Left renal pelvis (tissue), 4 donors: ENCODE measurements at places on chromosomes 2 and 18. TPM values are rescaled to one million over a fixed set of nuclear protein-coding genes. Genes with fewer than 3 reads are reported as not detected.

DNA sequence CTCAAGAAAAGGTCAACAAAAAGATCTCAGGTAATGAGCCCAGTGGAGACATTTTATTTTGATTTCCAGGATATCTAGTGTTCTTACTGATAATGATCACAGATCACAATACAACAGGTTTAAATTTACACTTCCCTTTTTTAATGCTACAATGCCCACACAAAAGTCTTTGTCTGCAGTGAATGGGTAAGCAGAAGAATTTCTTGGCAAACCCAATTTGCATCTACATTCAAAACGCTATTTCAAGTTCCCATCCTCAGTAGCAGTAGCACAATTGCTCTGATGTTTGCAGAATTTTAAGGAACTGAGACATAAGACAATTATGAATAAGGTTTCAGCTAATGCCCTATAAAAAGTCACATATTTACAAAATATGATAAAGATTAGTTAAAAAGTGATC is 929.4 kb upstream of the PIK3C3 start:
- DNase-seq: no peak

DNA sequence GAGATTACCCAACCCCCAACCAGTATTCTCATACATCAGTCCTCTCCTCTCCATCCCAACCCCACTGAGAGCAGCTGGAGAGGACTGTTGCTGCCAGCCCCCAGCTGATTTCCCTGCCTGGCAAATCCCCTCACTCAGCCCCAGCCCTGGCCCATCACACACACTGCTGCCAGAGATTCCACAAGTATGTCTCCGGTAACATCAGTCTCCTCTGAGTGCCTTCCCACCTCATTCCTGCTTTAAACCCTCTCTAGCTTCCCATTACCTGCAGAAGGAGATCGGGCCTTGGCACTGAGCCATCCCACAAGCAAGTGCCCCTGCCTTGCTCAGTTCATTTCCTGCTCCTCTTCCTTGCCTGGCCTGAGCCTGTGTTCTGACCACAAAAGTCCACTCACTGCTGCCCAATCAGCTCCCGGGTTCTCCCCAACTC is 50.6 kb upstream of the ZFP36L2 start:
- DNase-seq: no peak

- DNase-seq: no peak
Observed at GRCh38 chr18:26335156-26335555, 108.9 kb downstream of the TAF4B start.

CYRIA gene
- 3.4 TPM for polyA plus RNA-seq

DNA sequence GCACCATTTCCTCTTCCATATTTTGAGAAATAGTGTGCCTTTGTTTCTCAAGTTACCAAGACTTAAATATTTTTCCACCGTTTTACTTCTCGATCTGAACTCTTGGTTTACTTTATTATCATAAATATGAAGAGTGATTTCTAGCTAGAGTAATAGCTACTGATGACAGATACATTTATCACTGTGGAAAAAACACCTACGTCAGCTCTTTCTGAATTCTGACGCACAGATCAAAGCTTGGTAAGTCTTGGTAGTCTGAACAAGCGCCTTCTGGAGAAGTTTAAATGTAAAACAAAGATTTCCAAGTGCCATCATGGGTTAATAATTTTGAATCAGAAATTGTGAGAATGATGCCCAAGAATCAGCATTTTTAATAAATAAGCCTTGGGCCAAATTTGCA is 367.7 kb downstream of the DPP10 start:
- no peak for DNase-seq

DNA sequence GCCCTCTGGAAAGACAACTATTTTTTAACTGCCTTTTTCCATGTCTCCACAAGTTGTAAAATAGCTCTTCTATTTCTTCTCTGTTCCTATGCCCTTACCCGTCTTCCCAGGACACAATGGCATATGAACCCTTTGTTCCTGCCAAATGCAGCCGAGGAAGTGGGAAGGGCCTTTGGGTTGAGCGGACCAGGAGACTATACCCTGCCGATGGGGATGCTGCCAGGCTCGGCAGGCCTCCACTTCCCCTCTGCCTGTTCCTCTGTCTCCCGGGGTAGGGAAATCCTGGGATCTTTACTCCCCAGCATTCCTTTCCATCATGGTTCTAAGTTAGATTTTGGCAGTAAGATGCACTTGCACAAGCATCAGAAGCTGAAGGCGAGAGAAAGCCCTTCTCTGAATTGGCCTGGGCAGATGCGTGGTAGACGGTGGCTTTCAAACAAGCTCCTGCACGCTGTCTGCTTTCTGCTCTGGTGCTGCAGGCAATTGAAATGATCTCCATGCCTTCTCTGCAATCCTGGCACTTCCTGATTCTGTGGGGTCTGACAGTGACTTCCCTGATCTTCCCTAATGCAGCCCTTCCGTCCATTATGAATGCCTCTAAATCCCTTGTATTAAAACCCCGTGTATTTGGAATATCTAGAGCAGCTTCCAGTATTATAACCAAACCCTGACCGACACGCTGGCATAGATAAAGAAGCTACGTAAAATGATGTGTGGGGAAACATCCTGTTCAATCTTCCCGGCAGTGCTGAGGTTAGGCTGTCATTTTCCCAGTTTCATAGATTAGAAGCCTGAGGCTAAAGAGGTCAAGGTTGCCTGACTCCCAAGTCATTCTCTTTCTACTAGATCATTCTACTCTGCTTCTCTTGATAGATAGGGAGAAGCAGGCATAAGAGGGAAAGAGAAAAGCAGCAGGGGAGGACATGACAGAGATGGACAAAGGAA is 69.8 kb downstream of the MCFD2 start:
- no peak for DNase-seq

ALMS1 gene
- polyA plus RNA-seq: 39.9 TPM

- no peak for DNase-seq
Observed at GRCh38 chr2:40513201-40513600, 61.3 kb upstream of the SLC8A1 start.

CDKL4 gene
- 1.2 TPM for polyA plus RNA-seq

DNA sequence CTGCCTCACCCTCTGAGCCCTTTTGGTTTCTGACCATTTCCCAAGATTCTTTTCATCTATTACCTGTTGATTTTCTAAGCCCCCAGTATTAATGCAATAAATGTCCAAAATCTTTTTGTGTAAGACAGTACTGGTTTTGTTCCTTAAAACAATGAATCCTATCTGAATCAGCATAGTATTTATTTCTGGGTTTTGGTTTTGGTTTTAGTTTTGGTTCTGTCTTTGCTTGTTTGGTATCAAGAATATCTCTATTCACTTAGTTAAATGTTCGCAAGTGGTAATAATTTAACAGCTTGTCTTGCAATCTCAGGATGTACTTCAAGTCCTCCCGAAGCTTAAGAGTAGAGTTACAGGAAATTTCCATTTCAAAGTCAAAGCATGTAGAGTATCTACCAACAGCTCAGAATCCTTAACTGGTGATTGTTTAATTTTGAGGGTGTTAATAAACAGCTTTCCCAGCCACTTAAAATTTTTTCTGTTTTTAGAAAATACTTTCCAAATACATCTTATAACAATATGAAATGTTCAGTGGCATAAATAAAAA is 67.7 kb upstream of the NEDD4L start:
- DNase-seq: no peak

GRCh38 chr18:26993568-26993967 is 128.1 kb upstream of the AQP4 start:
- DNase-seq: no peak

BOK gene
- 20.0 TPM for polyA plus RNA-seq

GRCh38 chr2:158932131-158932645 is 36.3 kb upstream of the TANC1 start:
- no peak for DNase-seq

- peak; percentile 68 for DNase-seq
Observed at GRCh38 chr2:217943446-217944321, 59.1 kb downstream of the TNS1 start.

NYAP2 gene
- polyA plus RNA-seq: not detected

GRCh38 chr18:22048932-22049615 is 120.3 kb upstream of the GATA6 start:
- DNase-seq: no peak

DNA sequence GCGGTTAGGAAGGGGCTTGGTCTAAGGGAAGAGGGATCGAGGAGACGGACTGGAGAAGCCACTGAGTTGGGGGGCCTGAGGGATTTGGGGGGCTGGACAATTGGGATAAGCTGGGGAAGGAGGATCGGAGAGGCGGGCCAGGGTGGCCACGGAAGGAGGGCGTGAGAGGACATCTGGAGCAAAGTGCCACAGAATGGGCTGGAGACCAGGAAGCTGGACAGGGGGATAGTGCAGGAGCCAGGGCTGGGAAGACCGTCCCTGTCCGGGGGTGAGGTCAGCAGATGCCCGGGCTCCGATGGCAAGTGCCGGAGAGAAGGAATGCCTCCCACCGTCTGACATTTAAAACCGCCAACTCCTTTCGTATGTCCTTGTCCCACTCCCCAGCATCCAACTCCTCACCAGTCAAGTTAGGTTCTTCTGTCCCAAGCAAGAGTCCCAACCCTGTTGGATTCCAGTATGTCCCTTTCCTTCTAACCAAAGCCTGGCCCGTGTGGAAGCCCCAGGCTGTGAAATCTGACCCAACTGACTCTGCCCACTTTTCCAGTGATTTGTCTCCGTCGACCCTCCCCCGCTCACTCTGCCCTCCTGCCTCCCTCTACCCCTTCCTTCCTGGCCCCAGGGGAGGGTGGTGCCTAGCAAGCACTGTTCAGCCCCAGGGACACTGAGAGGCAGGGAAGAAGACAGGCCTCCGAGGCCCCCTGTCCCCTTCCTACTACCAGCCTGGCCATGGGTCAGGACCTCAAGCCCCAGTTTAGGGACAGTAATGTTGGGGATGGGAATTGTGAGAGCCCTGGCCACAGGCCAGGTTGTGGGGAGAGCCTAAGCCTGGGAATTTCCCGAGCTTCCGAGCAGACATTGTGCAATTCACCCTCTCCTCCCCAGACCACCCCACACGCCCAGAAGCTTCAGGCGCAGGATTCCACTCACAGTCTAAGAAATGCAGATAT is 31.5 kb upstream of the TMBIM1 start:
- peak; percentile 57 for DNase-seq

KLHL14 gene
- polyA plus RNA-seq: 7.6 TPM

DNA sequence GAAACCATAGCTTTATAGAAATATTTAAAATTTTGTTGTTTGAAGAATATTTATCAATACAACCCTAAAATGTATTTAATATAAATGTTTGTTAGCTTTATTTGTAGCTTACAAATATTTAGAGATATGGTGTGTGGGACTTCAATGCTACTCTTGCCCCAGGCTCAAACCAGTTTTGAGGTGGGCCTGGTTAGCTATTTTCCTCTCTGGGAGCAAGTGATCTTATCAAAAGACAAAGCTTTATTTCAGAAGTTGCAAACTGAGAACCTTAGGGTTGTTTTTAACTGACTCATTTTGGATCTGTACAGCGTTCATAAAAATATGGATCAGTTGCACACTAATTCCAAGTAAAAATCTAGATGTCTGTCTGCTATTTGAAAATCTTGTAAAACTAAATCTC is 563.6 kb upstream of the CDH2 start:
- DNase-seq: no peak

DNA sequence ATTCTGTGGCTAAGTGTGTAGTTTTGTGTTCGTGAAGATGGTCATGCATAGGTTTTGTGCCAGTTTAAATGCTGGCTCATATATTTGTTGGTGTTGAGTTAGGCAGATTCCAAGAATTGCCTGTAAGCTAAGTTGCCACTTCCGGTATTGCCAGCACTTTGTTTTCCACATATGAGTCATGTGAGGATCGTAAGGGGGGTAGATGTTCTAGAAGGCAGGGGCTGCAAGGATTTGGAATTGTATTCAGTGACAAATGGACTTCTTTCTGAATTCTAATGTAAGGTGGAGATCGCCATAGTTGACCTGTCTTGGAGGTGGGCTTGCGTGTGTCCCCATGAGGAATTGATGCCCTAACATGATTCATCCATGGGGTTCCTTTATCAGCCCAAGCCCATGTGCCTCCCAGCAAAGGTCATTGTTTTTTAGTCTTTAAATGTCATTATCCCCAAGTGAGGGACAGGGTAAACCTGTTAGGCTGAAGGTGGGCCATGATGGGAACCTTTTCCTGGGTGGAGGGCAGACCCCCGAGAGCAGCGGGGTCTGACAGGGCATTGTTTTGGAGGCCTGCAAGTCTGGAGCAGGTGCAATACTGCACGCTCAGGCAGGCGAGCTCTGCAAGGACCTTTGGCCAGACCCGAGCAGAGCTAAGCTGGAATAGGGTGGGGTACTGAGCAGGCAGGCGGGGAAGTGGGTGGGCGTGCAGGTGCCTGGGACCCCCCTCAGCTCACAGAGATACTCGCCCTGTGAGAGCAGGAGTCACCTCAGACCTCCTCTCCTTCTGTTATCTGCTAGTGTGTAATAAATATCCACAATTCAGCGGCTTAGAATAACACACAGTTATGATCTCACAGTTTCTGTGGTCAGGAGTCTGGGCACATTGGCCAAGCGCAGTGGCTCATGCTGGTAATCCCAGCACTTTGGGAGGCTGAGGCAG is 77.4 kb downstream of the LRRFIP1 start:
- DNase-seq: no peak

GRCh38 chr18:28584731-28585130 is 407.8 kb upstream of the CDH2 start:
- DNase-seq: peak; percentile 14

DNA sequence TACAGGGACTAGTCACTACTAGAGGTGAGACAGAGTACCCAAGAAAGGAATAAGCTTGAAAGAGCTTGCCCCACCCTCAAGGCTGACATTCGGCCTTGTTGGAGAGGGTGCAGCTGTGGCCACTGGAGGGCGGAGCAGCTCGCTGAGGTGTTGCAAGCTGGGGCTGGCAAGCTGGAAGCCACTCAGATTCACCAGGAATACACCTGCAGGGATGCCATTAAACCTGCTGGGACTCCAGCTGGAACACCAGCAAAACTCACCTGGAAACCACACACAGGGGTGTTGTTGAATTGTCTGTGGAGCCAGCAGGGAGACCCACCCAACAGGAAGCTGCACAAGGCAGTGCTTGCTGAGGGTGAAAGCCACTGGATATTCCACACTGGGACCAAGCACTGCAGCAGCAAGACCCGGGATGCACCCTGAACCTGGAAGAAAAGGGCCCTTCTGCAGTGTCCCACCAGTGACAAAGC is 26.1 kb downstream of the KCTD18 start:
- DNase-seq: no peak

GRCh38 chr18:7619676-7620075 is 52.6 kb downstream of the PTPRM start:
- DNase-seq: no peak

- DNase-seq: no peak
Observed at GRCh38 chr2:5867056-5867455, 174.9 kb downstream of the SOX11 start.

DNA sequence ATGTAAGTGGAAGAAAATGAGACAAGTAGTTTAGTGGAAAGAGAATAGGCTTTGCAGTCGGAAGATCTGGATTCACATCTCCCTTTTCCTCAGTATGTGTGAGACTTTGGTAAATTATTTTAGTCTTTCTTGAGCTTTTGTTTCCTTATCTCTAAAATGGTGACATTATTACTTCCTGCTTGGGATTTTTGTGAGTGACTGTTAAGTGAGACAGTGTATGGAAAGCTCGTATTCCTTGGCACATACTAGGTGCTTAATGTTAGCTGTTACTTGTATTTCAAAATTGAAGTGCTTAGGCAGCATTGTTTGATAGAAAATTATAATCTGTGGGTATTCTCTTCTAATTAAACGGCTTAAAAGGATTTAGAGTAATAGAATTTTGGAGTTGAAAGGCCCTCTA is 2.0 kb downstream of the ZNF638 start:
- no peak for DNase-seq

MRPL30 gene
- polyA plus RNA-seq: 55.0 TPM
